ENCODE measurements at places on chromosomes 1 and 21.

GRCh38 chr1:241637604-241638003, 2.6 kb downstream of the CHML start:
- no peak overlapping the region for H3K4me3 ChIP-seq
- peaks cover 58% of the 10 kb centered on the region for H3K36me3 ChIP-seq
- H3K4me1 ChIP-seq: peaks cover 5% of the 10 kb centered on the region

DNA sequence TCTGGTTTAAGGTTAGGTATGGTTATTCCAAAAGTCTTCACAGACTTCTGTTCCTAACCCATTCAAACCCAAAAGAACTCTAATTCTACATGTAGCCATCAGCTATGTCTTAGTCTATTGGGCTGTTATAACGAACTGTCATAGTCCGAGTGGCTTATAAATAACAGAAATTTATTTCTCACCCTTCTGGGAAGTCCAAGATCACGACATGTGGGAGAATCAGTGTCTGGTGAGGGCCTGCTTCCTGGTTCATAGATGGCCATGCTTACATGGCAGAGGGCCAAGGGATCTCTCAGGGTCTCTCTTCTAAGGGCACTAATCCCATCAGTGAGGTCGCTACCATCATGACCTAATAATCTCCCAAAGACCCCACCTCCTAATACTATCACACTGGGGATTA, 103.0 kb upstream of the PPP2R5A start:
- H3K4me3 ChIP-seq: no peak overlapping the region
- H3K4me1 ChIP-seq: no peaks in the 10 kb centered on the region
- no peak overlapping the region for H3K27ac ChIP-seq

- no peaks in the 10 kb centered on the region for H3K27me3 ChIP-seq
Observed at GRCh38 chr1:245475961-245476516, 321.3 kb downstream of the KIF26B start.

DNA sequence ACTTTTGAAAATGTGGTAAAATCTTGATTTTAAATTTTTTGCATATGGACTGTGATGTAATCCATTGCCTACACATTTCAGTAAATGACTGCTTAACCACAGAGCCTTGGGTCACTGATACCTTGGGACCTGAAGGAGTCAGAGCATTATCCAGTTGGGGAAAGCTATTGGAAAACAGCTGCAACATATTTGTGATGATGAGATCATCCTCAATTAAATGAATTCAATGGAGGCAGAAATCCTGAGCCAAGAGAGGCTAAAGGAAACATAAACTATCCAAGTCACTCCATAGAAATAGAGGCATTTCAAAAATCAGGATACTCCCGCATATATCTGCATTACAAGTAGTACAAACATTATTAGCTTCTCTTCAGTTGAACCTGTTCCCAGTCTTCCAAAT, 99.8 kb upstream of the PRMT6 start:
- no peak overlapping the region for H3K27ac ChIP-seq
- no peak overlapping the region for H3K4me3 ChIP-seq
- DNase-seq: no peak

- H3K27me3 ChIP-seq: no peaks in the 10 kb centered on the region
- H3K4me1 ChIP-seq: peaks cover 11% of the 10 kb centered on the region
- H3K27ac ChIP-seq: no peak overlapping the region
- H3K4me3 ChIP-seq: no peak overlapping the region
- no peak for DNase-seq
Observed at GRCh38 chr1:43370564-43370963, 2.8 kb upstream of the ELOVL1 start.

DNA sequence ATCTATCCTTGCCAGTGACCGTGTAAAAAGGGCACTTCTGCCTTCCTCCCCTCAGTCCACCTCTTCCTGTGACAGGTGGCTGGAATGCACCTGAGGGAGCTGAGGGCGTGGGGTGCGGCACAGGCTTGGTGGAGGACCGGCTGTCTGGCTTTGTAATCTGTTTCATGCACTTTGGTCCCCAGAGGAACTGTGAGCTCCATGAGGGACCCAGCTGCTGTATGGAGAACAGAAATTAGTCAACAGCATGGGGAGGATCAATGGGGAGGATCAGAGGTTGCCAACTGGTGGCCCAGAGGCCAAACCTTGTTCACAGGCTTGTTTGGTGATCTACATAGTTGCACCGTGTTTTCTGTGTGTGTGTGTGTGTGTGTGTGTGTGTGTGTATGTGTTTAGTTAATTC, 19.0 kb upstream of the LUZP1 start:
- no peak for DNase-seq
- no peak overlapping the region for H3K4me3 ChIP-seq
- no peak overlapping the region for H3K27ac ChIP-seq
- H3K4me1 ChIP-seq: peaks cover 2% of the 10 kb centered on the region
- H3K27me3 ChIP-seq: peaks cover 2% of the 10 kb centered on the region
